Esophagus squamous epithelium (tissue), 5 donors: ENCODE measurements at places on chromosomes 7 and 10.
A peak's percentile ranks its signal among the peaks of the same experiment; 100 is the strongest.

- no peaks in the 10 kb centered on the region for H3K36me3 ChIP-seq
- DNase-seq, result no peak
- H3K4me3 ChIP-seq, result no peak overlapping the region
- no peak overlapping the region for H3K27ac ChIP-seq
Observed at GRCh38 chr10:80684259-80684658, 146.6 kb downstream of the SH2D4B start.

- no peak for DNase-seq
- peaks cover 3% of the 10 kb centered on the region for H3K4me1 ChIP-seq
- no peak overlapping the region for H3K27ac ChIP-seq
- no peak overlapping the region for H3K4me3 ChIP-seq
- H3K27me3 ChIP-seq, result no peaks in the 10 kb centered on the region
Observed at GRCh38 chr10:6411436-6411835, 168.6 kb downstream of the PRKCQ start.

DNA sequence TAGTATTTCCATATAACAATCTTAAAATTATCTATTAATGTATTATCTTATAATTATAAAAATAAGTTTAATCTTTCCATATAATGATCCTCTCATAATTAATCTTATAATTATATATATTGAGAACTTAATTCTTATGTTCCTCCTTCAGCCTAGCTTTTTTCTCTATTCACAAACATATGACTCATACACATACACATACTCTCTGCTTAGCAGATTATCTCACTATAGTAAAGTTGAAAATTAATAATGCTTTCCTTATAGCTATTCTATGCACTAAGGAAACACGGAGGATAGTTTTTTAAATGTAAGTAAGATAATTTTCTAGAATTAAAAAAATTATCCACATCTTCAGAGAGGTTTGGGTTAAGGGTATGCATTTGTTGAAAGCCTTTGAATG, 47.7 kb upstream of the ITGB8 start:
- H3K27ac ChIP-seq, result no peak overlapping the region
- H3K36me3 ChIP-seq, result no peaks in the 10 kb centered on the region
- DNase-seq, result no peak
- H3K4me1 ChIP-seq, result no peaks in the 10 kb centered on the region
- H3K4me3 ChIP-seq, result no peak overlapping the region
- no peaks in the 10 kb centered on the region for H3K27me3 ChIP-seq

- peaks cover 49% of the 10 kb centered on the region for H3K4me1 ChIP-seq
- no peak within 1 kb of the TSS for H3K4me3 ChIP-seq
- no peaks in the 10 kb centered on the region for H3K36me3 ChIP-seq
- DNase-seq, result no peak
- H3K27ac ChIP-seq, result no peak within 1 kb of the TSS
- peaks cover 66% of the 10 kb centered on the region for H3K27me3 ChIP-seq
Observed at GRCh38 chr7:155811895-155812761, at the start of gene SHH. SHH (minus strand) TSS chr7:155812463; CDS start chr7:155812122, 341 bp downstream.

DNA sequence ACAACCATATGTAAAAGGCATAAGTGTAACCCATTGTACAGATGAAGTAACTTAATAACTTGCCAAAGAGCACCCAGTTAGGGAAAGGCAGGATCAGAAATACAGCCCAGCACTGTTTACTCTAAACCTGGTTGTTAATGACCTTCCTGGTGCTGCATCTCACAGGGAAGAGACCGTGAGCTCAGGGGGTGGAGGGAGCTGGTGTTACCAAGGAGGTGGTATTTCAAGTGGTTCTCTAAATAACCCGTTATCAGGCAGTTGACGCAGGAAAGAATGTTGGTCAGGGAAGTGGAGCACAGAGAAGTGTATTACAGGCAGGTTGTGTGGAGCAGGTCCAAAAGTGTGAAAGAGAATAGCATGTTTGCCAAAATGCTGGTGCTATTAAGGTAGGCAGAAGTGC, 4.4 kb upstream of the ST7 start:
- no peak for DNase-seq
- H3K4me3 ChIP-seq, result no peak overlapping the region
- no peaks in the 10 kb centered on the region for H3K36me3 ChIP-seq
- H3K27me3 ChIP-seq, result no peaks in the 10 kb centered on the region
- H3K27ac ChIP-seq, result no peak overlapping the region

DNA sequence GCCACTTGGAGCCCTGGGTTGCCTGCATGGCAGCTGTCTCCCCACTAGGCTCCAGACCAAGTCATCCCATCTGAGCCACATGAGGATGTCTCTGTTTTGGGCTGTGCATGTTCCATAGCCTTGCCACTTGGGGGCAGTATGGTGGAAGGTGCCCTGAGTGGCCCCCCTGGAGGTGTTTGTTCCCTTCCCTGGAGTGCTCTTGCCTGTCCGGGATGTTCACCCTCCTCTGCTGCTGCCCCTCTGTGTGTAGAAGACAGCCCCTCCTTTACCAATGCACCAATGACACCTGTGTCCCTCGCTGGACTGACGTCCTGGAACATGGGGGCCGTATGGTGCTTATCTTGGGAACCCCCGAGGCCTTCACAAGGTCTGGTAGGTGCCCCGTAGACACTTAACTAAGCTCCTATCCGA, 100.2 kb downstream of the ACTR3B start:
- H3K4me3 ChIP-seq, result no peak overlapping the region
- no peak for DNase-seq
- no peak overlapping the region for H3K27ac ChIP-seq
- H3K4me1 ChIP-seq, result no peaks in the 10 kb centered on the region

GRCh38 chr7:30422922-30423321, 55.7 kb downstream of the NOD1 start:
- H3K36me3 ChIP-seq, result peaks cover 9% of the 10 kb centered on the region
- no peaks in the 10 kb centered on the region for H3K4me1 ChIP-seq
- no peaks in the 10 kb centered on the region for H3K27me3 ChIP-seq
- DNase-seq, result no peak
- H3K4me3 ChIP-seq, result no peak overlapping the region
- H3K27ac ChIP-seq, result no peak overlapping the region

DNA sequence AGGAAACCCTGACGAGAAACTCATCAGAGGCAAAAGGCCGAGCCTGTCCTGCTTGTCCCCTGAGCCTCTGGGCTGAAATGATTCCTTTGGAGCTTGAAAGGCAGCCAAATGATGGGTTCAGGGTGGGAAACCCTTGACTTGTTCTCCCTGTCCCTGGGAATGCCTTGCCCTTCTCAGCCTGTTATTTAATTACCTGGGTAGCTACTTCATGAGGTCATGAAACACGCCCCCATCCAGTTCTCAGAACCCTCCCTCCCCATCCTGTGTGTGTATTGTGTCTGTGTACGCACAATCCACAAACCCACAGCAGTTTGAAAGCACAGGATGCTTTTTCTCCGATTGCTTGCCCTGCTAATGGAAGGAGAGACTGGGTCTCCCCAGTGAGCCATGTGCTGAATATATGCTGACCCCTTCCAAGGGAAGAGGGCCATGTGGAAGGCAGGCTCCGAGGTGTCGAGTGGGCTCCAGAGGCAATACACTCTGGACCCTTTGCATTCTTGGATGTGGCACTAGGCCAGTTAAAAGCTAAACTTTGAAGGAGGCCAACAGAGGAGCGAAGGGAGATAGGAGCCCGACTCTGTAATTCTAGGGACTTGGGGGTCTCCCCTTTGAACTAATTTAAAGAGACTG, 10.6 kb downstream of the DUSP5 start:
- H3K27me3 ChIP-seq, result no peaks in the 10 kb centered on the region
- no peak overlapping the region for H3K4me3 ChIP-seq
- peaks cover 64% of the 10 kb centered on the region for H3K36me3 ChIP-seq
- no peak for DNase-seq
- peak overlapping the region; percentile 5 for H3K27ac ChIP-seq
- peaks cover 56% of the 10 kb centered on the region for H3K4me1 ChIP-seq

- H3K4me3 ChIP-seq, result no peak overlapping the region
- DNase-seq, result no peak
- no peak overlapping the region for H3K27ac ChIP-seq
- no peaks in the 10 kb centered on the region for H3K27me3 ChIP-seq
Observed at GRCh38 chr10:76778914-76779795, 858.5 kb downstream of the KCNMA1 start.

DNA sequence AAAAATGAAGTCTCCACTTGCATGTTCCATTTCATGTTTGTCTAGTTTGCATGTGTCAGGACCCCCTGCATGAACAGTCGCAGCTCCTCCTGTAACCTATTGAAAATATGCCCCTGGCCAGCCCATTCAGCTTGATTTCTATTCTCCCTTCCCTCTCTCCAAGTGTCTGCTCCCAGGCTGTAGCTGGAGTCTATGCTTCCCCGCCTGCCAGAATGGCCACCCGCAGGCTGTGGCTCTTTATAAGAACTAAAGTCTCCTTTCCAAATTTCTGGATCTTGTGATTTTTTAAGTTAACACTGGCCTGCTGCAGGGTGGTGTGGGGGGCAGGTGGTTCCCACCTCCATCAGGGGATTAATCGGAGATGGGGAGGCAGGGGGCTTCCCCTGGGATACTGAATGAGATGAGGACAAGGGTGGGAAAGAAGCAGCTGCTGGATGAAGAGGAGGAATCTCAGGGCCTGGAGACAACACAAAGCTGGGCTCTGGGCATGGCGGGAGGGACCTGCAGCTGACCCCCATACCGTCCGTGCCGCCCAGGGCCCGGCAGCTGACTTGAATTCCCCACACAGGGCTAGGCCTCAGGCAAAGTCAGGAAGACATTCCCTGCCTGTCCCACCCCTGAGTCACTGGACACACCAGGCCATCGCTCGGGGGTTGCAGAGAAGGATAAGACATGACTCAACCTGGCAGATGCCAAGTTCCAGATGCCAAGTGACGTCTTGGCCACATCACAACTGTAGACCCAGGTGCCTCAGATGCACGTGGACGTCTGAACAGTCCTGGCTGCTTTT, 399.5 kb upstream of the FOXK1 start:
- H3K4me1 ChIP-seq, result no peaks in the 10 kb centered on the region
- H3K36me3 ChIP-seq, result no peaks in the 10 kb centered on the region
- DNase-seq, result no peak
- H3K27me3 ChIP-seq, result no peaks in the 10 kb centered on the region

GRCh38 chr7:3039787-3040186, 3.9 kb downstream of the CARD11 start:
- no peak overlapping the region for H3K27ac ChIP-seq
- peaks cover 5% of the 10 kb centered on the region for H3K4me1 ChIP-seq
- no peak overlapping the region for H3K4me3 ChIP-seq
- no peaks in the 10 kb centered on the region for H3K36me3 ChIP-seq
- no peak for DNase-seq
- H3K27me3 ChIP-seq, result no peaks in the 10 kb centered on the region

GRCh38 chr7:85186083-85186520, 754 bp downstream of the SEMA3D start:
- H3K36me3 ChIP-seq, result no peaks in the 10 kb centered on the region
- H3K4me1 ChIP-seq, result peaks cover 8% of the 10 kb centered on the region
- H3K27ac ChIP-seq, result peak overlapping the region; percentile 50
- H3K27me3 ChIP-seq, result no peaks in the 10 kb centered on the region
- DNase-seq, result no peak
- peak overlapping the region; percentile 45 for H3K4me3 ChIP-seq

- peaks cover 37% of the 10 kb centered on the region for H3K4me1 ChIP-seq
- no peak overlapping the region for H3K4me3 ChIP-seq
- H3K27me3 ChIP-seq, result no peaks in the 10 kb centered on the region
Observed at GRCh38 chr10:103636492-103636891, 143.0 kb downstream of the NEURL1 start.

DNA sequence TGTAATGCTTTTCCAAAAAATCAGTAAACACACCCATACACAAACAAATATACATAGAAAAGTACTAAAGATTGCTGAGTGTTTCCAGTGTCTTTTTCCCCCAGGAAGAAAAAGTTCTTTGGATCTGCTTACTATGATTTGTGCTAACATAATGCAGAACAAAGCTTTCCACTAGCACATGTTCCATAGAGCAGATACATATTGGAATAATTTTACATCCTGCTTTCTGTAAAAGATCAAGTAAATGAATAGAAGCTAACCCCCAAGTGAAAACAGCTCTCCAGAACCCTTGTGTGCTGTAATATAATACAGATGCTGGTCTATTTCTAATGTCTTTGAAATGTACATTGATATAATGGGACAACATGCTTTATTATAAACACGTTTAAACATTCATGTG, 125.5 kb downstream of the PON1 start:
- no peaks in the 10 kb centered on the region for H3K36me3 ChIP-seq
- no peak overlapping the region for H3K4me3 ChIP-seq
- no peak overlapping the region for H3K27ac ChIP-seq
- no peak for DNase-seq
- H3K4me1 ChIP-seq, result no peaks in the 10 kb centered on the region

GRCh38 chr7:102152672-102153598, 133.7 kb upstream of the SH2B2 start:
- peaks cover 35% of the 10 kb centered on the region for H3K4me1 ChIP-seq
- H3K27ac ChIP-seq, result peak overlapping the region; percentile 64
- no peak overlapping the region for H3K4me3 ChIP-seq
- H3K27me3 ChIP-seq, result no peaks in the 10 kb centered on the region

DNA sequence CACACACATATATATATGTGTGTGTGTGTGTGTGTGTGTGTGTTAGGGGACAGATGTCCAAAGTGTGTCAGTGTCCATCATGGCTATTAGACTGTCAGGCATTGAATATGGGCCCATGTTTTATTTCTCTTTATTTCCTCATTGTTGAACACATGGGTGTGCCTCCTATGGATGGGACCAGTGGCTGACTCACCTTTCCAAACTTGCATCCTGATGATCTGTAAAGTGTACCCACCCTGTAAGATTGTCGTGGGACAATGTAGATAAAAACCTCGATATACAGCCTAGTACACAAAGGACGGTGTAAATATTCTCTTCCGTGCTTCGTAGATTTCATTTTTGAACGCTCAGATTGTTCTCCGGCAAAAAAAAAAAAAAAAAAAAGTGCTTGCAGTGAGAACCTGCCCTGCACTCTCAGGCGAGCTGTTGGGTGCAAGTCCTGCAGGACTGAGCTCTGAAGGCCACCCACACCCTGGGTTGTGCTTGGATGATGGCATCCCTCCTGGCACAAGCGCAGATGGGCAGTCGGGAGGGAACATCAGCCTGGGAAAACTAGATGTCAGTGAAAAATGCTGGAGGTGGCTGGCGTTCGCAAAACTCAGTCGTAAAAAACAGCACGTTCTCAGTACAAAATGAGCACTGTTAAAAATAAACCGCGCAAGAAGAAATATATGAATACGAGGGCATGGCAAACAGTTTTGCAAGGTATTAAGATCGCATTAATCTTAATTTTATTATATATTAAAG, 166.9 kb downstream of the CUX1 start:
- DNase-seq, result no peak
- H3K4me1 ChIP-seq, result no peaks in the 10 kb centered on the region
- H3K36me3 ChIP-seq, result no peaks in the 10 kb centered on the region

GRCh38 chr7:134686786-134687185, 40.1 kb downstream of the BPGM start:
- H3K4me3 ChIP-seq, result no peak overlapping the region
- no peaks in the 10 kb centered on the region for H3K27me3 ChIP-seq
- DNase-seq, result no peak

GRCh38 chr7:64868499-64868898, 34.6 kb upstream of the ZNF273 start:
- no peak for DNase-seq
- H3K36me3 ChIP-seq, result no peaks in the 10 kb centered on the region
- H3K27ac ChIP-seq, result no peak overlapping the region
- no peaks in the 10 kb centered on the region for H3K27me3 ChIP-seq
- no peaks in the 10 kb centered on the region for H3K4me1 ChIP-seq

GRCh38 chr7:55556492-55556891, 15.8 kb downstream of the VOPP1 start:
- no peak overlapping the region for H3K4me3 ChIP-seq
- peaks cover 18% of the 10 kb centered on the region for H3K4me1 ChIP-seq
- no peak for DNase-seq
- no peak overlapping the region for H3K27ac ChIP-seq
- no peaks in the 10 kb centered on the region for H3K27me3 ChIP-seq
- no peaks in the 10 kb centered on the region for H3K36me3 ChIP-seq
